ENCODE measurements at places on chromosomes 4 and X.

- DNase-seq: no peak
Observed at GRCh38 chrX:148417934-148418333, 82.5 kb upstream of the AFF2 start.

- DNase-seq: peak; percentile 20
Observed at GRCh38 chr4:10403633-10404445, 53.4 kb downstream of the ZNF518B start.

DNA sequence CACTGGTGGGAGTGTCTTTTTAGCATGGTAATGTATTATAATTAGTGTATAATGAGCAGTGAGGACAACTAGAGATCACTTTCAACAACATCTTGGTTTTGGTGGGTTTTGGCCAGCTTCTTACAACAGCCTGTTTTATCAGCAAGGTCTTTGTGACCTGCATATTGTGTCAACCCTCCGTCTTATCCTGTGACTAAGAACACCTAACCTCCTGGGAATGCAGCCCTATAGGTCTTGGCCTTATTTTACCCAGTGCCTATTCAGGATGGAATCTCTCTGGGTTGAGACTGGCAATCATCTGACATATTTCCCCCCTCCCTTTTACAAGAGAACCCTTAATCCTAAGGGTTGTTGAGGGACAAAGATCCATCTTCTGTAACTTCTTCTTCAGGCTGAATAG is 21.9 kb upstream of the ADH4 start:
- DNase-seq: no peak

- DNase-seq: no peak
Observed at GRCh38 chr4:175048111-175048784, 130.1 kb downstream of the ADAM29 start.

DNA sequence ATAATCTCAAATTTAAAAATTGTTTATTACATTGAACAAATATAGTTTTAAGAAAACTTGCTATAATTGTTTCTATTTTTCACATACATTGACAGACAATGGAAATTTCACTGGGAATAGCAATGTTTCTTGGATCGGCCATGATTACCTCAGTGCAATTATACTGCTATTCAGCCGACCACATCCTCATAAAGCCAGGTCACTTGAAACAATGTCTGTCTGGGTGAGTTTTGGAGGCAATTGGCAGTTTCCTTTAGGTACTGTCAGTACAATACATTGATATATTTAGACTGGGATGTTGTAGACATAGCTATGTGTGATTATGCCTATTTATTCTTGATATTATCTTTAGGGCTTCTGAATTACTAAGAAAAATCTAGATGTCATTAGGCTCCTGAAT is 89.5 kb upstream of the VEGFC start:
- no peak for DNase-seq

DNA sequence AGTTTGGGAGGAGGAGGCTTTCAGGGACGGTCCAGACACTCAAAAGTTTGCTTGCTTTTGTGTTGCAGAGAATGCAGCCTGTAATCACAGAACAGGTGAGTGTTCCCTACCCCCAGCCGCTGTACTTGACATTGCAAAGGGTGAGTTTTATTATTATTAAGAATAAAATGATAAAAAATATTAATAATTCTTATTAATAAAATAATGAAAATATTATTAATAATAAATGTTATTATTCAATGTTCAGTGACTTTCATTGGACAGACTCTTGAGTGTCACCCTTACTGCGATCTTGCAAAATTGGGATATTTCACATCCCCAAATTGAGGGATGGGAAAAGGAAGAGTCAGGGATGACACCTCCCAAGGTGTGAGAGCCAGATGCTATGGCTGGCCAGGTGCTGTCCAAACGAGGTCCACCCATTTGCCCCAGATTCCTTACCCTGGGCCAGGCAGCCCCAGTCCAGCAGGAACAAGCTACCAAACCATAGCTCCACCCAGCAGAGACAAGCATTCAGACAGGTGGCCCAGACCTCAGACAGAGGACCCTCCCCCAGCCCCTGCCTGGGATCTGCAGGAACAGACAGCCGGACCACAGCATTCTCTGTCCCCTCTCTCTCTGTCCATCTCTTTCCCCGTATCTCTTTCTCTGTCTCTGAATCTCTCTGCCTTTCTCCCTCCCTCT is 22.4 kb downstream of the IL3RA start:
- DNase-seq: no peak

DNA sequence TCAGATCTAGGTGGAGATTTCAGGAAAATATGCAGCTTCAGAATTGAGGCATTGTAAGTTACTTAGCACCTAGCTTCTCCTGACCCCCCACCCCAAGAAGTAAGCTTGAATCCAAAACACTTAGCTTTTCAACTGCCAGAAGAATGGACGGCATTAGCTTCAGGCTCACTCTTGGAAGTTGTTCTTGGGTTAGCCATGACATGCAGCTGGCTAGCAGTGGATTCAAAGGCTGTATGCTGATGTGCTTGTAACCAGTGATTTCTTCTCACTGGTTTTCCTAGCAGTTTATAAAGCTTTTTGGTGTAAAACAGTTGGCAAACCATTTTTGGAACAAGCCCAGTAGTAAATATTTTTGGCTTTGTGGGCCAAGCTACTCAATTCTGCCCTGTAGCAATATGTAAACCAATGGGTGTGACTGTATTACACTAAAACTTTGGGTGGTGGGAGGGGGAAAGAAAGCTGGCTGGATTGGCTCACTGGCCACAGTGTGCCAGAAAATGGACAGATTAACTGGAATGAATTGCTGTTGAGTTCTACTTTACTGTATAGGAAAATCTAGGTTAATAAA is 85.6 kb downstream of the SHROOM2 start:
- DNase-seq: no peak

DNA sequence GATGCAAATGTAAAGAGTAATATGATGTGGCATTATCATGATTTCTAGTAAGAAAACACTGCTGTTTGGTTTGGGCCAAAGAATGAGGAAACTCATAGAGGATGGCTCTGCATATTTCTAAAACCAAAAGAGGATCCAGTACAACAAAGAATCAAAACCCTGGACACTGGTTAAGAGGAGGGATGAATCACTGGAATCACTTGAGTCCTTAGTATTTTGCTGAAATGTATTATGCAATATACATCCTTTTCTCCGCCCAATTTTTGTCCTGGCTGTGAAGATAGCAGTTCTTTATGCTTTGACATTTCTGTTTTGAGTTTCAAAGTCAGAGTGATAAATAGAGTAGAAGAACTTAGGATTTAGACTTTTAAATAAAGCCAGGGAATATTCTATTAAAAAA is 345.9 kb downstream of the PACRGL start:
- DNase-seq: no peak

- DNase-seq: no peak
Observed at GRCh38 chrX:69126642-69127041, 38.6 kb downstream of the PJA1 start.

Data from HuH-7 (cell line).